ENCODE measurements at places on chromosomes 7 and 10. TPM values are rescaled to one million over a fixed set of nuclear protein-coding genes. Genes with fewer than 3 reads are reported as not detected.

The PPIA gene
- 5,102 TPM for total RNA-seq

The CALHM1 gene
- total RNA-seq, result not detected

The VPS37D gene
- total RNA-seq, result 1.8 TPM

The SFRP5 gene
- total RNA-seq, result not detected

The CDK14 gene
- total RNA-seq, result 11.4 TPM
